Activated CD8-positive, alpha-beta T cell treated with anti-CD3 and anti-CD28 coated beads, Interleukin-2, amount 10 ng/mL, durations not matched to agents 7 days and 5 days (primary cell): ENCODE measurements at places on chromosomes 7 and 10. TPM values are rescaled to one million over a fixed set of nuclear protein-coding genes. Genes with fewer than 3 reads are reported as not detected.

GRCh38 chr10:19970256-19970655 is 154.0 kb downstream of the PLXDC2 start:
- no peak overlapping the region for H3K4me3 ChIP-seq
- H3K36me3 ChIP-seq, result no peaks in the 10 kb centered on the region
- no peak for DNase-seq
- no peak overlapping the region for H3K27ac ChIP-seq
- H3K4me1 ChIP-seq, result no peaks in the 10 kb centered on the region

DNA sequence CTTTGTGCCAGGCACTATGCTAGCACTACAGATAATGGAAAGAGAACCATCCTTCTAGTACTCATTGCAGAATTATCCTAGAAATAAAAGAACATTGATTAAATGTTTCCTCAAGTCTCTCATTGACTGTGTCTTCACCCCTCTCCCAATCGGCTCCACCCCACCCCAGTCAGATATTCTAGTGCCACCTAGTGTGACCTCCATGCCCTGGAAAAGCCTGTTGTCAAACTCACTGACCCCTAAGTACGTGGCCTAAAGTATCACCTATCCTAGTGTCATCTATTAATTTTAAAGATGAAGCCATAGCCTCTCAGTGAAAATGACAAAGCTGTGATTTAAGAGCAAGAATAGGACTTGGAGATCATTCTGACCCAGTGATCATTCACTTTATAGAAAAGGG is 26.3 kb downstream of the LGI1 start:
- H3K36me3 ChIP-seq, result no peaks in the 10 kb centered on the region
- H3K27me3 ChIP-seq, result no peaks in the 10 kb centered on the region
- H3K4me3 ChIP-seq, result no peak overlapping the region
- no peak overlapping the region for H3K27ac ChIP-seq
- DNase-seq, result no peak

DNA sequence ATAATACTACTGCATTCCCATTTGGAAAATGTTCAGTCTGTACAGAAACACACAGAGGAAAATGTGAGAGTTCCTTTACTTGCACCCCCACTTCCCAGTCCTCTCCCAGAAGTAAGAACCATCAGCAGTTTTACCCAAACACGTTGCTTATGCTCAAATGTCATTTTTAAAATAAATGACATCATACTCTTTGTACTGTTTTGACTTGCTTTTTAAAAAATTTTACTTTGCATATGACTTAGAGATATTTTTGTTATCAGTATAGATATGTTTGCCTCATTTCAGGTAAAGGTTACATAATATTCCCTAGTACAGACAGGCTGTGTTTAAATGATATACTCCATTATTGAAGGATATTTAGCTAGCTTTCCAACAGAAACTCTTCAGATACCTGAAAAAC is 13.5 kb upstream of the PTPRN2 start:
- H3K27me3 ChIP-seq, result no peaks in the 10 kb centered on the region
- no peak overlapping the region for H3K27ac ChIP-seq
- no peak overlapping the region for H3K4me3 ChIP-seq
- DNase-seq, result no peak
- no peaks in the 10 kb centered on the region for H3K4me1 ChIP-seq

GRCh38 chr7:96040250-96040772 is 268.0 kb downstream of the DYNC1I1 start:
- H3K27me3 ChIP-seq, result peaks cover 4% of the 10 kb centered on the region
- no peaks in the 10 kb centered on the region for H3K4me1 ChIP-seq
- H3K27ac ChIP-seq, result no peak overlapping the region
- no peak overlapping the region for H3K4me3 ChIP-seq
- H3K36me3 ChIP-seq, result no peaks in the 10 kb centered on the region
- no peak for DNase-seq

GRCh38 chr7:69871213-69871885 is 273.1 kb downstream of the AUTS2 start:
- H3K27me3 ChIP-seq, result no peaks in the 10 kb centered on the region
- H3K4me1 ChIP-seq, result peaks cover 8% of the 10 kb centered on the region
- H3K36me3 ChIP-seq, result no peaks in the 10 kb centered on the region
- no peak overlapping the region for H3K4me3 ChIP-seq

GRCh38 chr10:88415533-88416130 is 167.5 kb downstream of the RNLS start:
- H3K4me1 ChIP-seq, result peaks cover 11% of the 10 kb centered on the region
- no peak overlapping the region for H3K27ac ChIP-seq
- H3K4me3 ChIP-seq, result no peak overlapping the region
- H3K36me3 ChIP-seq, result no peaks in the 10 kb centered on the region
- no peak for DNase-seq

DNA sequence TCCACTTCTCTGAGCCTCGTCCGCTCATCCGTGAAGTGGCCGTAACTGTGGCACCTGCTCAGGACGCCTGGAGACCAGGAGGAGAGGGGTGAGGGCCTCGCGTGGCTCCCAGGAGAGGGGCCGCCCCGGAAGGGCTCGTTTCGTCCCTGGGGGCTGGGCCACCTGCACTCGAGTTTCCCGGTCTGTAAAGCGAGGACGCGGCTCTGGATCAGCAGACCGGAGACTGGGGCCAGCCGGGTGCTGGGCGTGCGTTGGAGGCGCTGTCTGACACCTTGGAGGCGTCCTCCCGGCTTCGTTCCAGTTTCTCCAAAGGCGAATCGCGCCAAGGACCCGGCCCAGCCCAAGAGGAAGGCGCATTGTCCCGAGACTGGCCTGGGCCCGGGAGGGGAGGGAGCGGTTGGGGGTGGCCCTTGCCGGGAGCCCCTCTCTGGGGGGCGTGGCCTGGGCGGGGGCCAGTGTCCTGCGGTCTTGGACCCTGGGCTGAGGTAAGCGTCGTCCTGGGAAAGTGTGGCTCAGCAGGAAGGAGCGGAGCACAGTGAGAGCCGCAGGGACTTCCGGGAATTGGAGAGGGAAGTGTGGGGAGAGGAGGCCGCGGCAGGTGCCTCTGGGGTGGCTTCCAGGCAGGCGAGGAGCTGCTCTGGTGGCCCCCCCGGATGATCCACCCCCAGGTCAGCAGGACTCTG is 89.6 kb downstream of the FOXL3 start:
- H3K4me1 ChIP-seq, result peaks cover 20% of the 10 kb centered on the region
- no peak overlapping the region for H3K4me3 ChIP-seq
- H3K36me3 ChIP-seq, result peaks cover 6% of the 10 kb centered on the region

GRCh38 chr10:93899109-93899508 is 5.3 kb downstream of the SLC35G1 start:
- no peak for DNase-seq
- peaks cover 2% of the 10 kb centered on the region for H3K27me3 ChIP-seq
- H3K4me1 ChIP-seq, result peaks cover 28% of the 10 kb centered on the region
- no peak overlapping the region for H3K4me3 ChIP-seq
- H3K36me3 ChIP-seq, result peaks cover 1% of the 10 kb centered on the region
- H3K27ac ChIP-seq, result no peak overlapping the region

DNA sequence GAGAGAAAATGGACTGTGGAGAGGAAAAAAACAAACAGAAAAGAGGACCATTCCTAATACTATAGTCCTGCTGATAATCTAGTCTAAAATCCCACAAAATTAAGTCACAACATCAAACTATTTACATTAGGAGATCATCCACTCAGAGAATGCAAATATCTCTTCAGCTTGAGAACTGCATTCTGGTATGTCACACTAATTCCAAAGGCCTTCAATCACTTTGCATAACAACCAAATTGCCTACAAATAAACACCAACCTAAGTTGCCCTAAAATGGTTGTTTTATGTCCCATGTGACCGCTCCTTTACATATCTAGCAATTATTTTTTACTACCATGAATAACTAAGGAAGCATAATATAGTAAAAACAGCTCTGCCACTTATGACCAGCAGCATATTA is 264.3 kb downstream of the CACNA2D1 start:
- H3K4me3 ChIP-seq, result no peak overlapping the region
- no peaks in the 10 kb centered on the region for H3K4me1 ChIP-seq
- no peak for DNase-seq

DNA sequence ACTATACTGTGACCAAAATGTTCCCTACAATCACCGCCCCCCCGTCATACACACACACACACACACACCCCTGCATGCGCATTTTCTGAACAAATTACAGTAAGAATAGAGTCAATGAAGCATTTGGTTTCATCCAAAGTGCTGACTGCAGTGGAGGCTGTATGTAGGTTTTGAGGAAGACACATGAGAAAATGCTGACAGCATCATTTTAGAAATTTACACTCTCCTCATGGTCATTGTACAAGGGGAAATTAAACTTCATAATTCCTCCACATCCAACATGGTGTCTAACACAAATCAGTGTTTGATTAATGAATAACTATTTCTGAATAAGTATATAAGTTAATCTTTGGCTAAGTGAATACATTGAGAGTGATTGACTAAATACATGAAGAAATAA is 1126.8 kb upstream of the PHF14 start:
- no peak overlapping the region for H3K27ac ChIP-seq
- H3K4me3 ChIP-seq, result no peak overlapping the region
- H3K4me1 ChIP-seq, result no peaks in the 10 kb centered on the region
- H3K27me3 ChIP-seq, result no peaks in the 10 kb centered on the region
- H3K36me3 ChIP-seq, result no peaks in the 10 kb centered on the region
- DNase-seq, result no peak

DNA sequence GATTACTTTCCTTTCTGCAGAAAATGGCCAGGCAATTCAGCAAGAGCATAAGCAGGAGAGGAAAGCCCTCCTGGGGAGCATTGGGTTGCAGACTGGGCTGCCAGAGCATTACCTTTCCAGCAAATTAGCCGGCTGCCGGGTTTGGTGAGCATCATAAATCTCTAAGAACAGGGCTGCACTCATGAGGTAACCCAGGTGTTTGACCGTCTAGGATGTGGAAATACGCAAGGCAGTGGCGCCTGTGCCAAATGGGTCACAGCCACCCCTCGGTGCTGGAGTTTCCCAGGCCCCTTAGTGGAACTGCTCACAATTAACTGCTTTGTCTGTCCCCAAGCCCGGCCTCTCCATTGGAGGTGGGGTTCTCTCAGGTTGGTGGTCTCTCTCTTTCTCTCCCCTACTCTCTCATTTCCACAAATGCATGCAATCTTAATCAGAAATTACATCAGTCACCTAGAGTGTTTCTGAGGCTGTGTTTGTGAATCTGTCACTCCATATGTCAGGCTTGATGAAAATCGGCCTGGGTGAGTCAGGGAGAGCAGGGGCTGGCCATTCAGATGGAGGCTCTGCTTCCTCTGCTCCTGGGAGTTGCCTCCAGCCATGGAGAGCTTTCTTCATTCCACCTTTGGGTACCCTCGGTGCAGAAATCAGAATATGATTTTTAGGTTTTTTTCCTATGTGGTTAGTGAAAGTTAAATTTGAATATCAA is 26.7 kb downstream of the PTN start:
- no peak overlapping the region for H3K27ac ChIP-seq
- H3K4me3 ChIP-seq, result no peak overlapping the region
- no peaks in the 10 kb centered on the region for H3K27me3 ChIP-seq
- H3K4me1 ChIP-seq, result no peaks in the 10 kb centered on the region
- DNase-seq, result no peak

DNA sequence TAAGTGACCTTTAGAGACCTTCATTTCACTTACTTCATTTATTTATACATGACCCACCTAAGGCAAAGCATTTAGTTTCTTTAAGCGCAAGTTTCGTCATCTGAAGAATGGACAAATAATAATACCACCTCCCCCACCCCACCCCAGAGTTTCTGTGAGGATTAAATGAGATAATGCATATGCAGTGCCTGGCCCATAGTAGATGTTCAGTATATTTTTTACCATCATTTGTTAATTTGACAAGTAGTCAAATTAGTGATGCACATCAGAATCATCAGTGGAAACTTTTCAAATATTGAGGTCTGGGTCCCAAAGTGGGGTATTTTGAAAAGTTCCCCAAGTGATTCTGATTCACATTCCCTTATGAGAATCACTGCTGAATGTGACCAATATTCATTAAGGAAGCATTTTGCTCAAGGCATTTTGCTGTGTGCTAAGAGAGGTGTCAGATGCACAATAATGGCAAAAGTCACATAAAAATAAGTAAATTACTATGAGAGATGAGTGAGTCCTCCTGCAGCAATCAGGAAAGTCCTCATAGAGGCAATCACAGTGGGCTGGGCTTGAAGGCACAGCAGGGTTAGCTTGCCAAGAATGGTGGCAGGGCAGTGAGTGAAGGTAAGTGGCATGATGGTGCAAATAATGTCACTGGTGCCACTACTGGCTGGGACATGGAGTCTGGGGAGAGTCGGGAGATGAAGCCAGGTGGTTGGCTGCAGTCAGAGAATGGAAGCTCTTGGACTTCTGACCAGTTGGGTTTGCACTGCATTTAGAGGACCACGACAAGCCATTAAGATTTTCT is 244.1 kb downstream of the PTEN start:
- peaks cover 7% of the 10 kb centered on the region for H3K27me3 ChIP-seq
- H3K4me1 ChIP-seq, result peaks cover 12% of the 10 kb centered on the region
- H3K4me3 ChIP-seq, result no peak overlapping the region

DNA sequence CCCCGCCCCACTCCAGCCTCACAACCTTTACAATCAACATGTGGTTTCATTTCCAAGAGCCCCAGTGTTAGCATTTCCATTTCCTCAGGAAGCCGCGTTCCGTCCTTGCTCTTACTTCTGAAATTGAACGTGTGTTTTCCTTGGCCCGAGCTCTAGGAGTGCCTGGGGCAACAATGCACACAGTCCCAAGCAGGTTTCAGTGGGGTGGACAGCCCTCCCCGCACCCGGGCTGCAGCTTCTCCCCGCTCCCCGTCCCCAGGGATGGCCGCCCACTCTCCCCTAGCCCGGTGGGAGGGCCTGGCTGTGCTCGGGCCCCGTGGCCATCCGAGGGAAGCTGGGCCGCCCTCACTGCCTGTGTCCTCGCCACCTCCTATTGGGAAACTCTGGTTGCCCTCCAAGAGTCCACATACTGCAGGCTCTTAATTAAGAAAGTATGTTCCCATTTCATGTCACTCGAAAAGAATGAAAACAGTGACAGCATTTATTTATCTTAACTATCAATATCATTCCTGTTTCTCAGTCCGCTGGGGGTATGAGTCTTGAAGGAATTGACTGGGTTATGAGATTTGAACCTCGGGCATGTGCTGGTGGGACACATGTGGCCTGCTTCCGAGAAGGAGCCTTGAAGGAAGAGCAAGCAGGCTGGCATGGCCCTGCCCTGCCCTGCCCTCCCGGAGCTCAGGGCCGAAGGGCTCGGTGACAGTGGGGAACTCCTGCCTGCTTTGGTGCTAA is 163.8 kb downstream of the GRK5 start:
- H3K27me3 ChIP-seq, result no peaks in the 10 kb centered on the region
- H3K36me3 ChIP-seq, result no peaks in the 10 kb centered on the region
- no peak for DNase-seq
- H3K27ac ChIP-seq, result no peak overlapping the region

The PCLO gene
- total RNA-seq, result not detected

The CFTR gene
- total RNA-seq, result not detected

The CHRM2 gene
- total RNA-seq, result not detected

The MAGI2 gene
- total RNA-seq, result not detected

The DNAJB12 gene
- total RNA-seq, result 26.4 TPM
